ENCODE measurements at places on chromosomes 5 and 9.

GRCh38 chr5:79568632-79569190 is 43.5 kb upstream of the TENT2 start:
- no peak for DNase-seq

DNA sequence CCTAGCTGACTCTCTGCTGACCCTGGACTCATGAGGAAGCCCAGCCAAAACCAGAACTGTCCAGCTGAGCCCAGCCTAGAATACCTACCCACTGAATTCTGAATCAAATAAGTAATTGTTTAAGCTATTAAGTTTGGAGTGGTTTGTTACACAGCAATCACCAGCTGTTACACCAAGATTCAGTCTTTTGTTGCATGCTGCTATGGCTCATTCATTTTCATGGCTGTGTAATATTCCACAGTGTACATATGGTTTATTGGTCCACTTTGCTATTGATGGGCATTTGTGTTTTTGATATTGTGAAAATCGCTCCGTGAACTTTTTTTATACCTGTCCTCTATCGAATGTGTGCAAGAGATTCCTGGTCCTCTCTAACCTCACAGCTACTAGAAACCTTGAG is 156.4 kb downstream of the FGF18 start:
- no peak for DNase-seq

GRCh38 chr9:34169125-34169524 is 9.7 kb upstream of the UBAP1 start:
- DNase-seq = no peak

DNA sequence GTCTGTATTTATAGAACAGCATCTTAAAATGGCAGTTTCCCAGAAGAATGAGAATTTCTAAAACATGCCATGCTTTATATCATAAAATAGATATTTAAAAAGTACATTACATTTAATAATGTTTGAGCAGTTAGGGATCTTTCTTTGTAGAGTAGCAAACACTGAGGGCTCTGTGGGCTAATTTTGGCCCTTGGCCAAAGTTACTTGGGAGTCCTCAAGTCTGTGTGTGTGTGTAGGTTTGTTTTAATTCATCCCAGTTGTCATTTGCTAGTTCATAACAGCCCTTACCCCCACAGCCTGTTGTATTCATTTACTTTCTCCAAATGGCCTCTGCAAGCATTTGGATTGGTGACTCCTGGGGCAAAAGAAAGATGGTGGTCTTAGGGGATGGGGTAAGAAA is 576.4 kb upstream of the SGCD start:
- no peak for DNase-seq
